ENCODE measurements at places on chromosomes 7 and 10. TPM values are rescaled to one million over a fixed set of nuclear protein-coding genes. Genes with fewer than 3 reads are reported as not detected.

Gene MMP21
- total RNA-seq: not detected

Gene FAM237B
- total RNA-seq: not detected

Gene CHRM2
- total RNA-seq: not detected

Gene EN2
- not detected for total RNA-seq

DNA sequence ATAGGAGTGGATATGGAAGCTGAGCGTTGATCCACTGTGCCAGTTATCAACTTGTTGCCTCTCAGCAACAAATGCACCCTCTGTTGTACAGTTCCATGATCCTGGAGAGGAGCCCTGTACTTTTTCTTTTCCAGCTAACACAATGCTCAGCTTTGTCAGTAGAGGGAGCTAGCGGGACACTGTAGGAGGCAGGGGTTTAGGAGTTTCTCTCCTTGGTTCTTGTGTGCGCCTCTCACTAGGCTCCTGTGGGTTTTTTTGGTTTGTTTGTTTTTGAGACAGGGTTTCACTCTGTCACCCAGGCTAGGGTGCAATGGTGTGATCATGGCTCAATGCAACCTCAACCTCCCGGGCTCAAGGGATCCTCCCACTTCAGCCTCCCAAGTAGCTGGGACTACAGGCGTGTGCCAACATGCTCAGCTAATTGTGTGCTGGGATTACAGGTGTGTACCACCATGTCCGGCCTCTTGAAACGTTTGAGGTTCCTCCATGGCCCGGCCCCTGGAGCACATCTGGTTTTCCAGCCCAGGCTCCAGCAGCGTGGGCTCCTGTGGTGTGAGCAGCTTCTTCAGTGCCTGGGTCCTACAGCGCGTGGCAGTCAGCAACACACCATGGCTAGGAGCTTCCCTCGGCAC lies 12.0 kb upstream of the MARVELD1 start:
- H3K27me3 ChIP-seq: no peaks in the 10 kb centered on the region
- H3K4me1 ChIP-seq: no peaks in the 10 kb centered on the region
- no peak overlapping the region for H3K4me3 ChIP-seq
- DNase-seq: peak; percentile 51

- no peak overlapping the region for H3K4me3 ChIP-seq
- H3K4me1 ChIP-seq: no peaks in the 10 kb centered on the region
- DNase-seq: peak; percentile 23
- H3K36me3 ChIP-seq: no peaks in the 10 kb centered on the region
- H3K27ac ChIP-seq: no peak overlapping the region
- no peaks in the 10 kb centered on the region for H3K27me3 ChIP-seq
Measured at GRCh38 chr7:23654508-23654907, 25.5 kb upstream of the FAM221A start.

DNA sequence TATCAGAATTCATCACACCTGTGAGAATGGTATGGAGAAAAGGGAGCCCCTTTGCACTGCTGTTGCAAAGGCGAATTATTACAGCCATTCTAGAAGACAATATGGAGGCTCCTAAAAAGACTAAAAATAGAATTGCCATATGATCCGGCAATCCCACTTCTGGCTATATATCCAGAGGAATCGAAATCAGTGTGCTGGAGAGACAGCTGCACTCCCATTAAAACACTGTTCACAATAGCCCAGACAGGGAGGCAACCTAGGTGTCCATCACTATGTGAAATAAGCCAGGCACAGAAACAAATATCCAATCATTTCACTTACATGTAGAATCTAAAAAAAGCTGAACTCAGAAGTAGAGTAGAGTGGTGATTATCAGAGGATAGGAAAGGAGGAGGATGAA lies 26.0 kb upstream of the GJD4 start:
- no peaks in the 10 kb centered on the region for H3K36me3 ChIP-seq
- H3K27me3 ChIP-seq: no peaks in the 10 kb centered on the region
- H3K4me3 ChIP-seq: no peak overlapping the region

GRCh38 chr7:129773328-129773731 lies 161.8 kb downstream of the NRF1 start:
- H3K27me3 ChIP-seq: no peaks in the 10 kb centered on the region
- H3K4me3 ChIP-seq: no peak overlapping the region

All from prostate gland (tissue), 2 donors.